ENCODE measurements at places on chromosomes 12 and 14. TPM values are rescaled to one million over a fixed set of nuclear protein-coding genes. Genes with fewer than 3 reads are reported as not detected.

Gene ARHGEF40
- total RNA-seq = 24.7 TPM

Gene TSPAN19
- not detected for total RNA-seq

Gene TROAP
- 0.51 TPM for total RNA-seq

Gene SRRM4
- total RNA-seq = not detected

Gene PA2G4
- 92.2 TPM for total RNA-seq

Gene KCNJ8
- total RNA-seq = 7.4 TPM

Gene JDP2
- 95.3 TPM for total RNA-seq

Gene KRT82
- total RNA-seq = not detected

Gene DDX24
- 103 TPM for total RNA-seq

Gene RNF212B
- total RNA-seq = not detected

Gene VDR
- 9.8 TPM for total RNA-seq

Gene CMA1
- not detected for total RNA-seq

Gene NUMB
- total RNA-seq = 21.3 TPM

Gene FGD6
- 5.6 TPM for total RNA-seq

Gene CCDC197
- total RNA-seq = not detected

Gene SERPINA9
- not detected for total RNA-seq

Gene UBE2N
- total RNA-seq = 115 TPM
